ENCODE measurements at places on chromosomes 7 and 10. TPM values are rescaled to one million over a fixed set of nuclear protein-coding genes. Genes with fewer than 3 reads are reported as not detected.

The FFAR4 gene
- total RNA-seq, result not detected

The PNLIPRP2 gene
- not detected for total RNA-seq

The EXOC6 gene
- 9.9 TPM for total RNA-seq

The NODAL gene
- total RNA-seq, result 0.25 TPM

DNA sequence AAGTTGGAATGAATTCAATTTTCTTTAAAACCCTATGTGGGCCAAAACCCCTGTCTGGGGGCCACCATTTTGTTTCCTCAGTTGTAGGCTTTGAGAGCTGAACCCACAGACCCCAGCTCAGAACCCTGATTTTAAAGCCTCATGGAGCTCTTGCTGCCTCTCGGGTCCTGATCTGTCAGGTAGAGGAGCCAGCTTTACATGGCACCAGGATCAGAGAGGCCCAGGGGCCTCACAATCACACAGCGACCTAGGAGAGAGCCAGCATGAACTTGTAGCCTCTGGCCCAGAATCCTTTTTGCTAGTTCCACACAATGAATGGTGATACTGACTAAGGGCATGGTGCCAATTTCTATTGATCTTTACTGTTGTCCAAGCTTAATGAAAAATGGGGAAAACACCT, 84.3 kb upstream of the SORCS3 start:
- DNase-seq, result no peak

DNA sequence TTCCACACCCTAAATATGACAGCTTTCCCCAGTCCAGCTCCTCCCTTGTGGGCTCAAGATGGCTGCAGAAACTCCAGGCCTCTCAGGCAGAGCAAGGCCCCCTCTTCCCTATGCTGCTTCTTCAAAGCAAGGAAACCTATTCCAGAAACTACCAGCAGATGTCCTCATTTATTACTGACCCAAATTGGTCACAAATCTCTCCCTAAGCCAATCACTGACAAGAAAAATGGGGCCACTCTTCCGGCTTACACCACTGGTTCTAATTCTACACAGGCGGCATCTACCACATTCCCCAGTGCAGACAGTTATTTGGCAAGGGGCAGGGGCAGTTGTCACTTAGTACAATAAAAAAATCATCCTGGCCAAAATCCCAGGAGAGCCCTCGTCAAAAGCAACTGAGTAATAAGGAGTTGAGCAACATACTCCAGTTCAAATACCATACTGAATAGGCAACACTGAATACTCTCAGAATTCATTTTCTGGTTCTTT, 150.4 kb downstream of the SFMBT2 start:
- no peak for DNase-seq

- DNase-seq, result no peak
Observed at GRCh38 chr7:149818536-149818840, 19.7 kb upstream of the ZNF862 start.

Data from activated CD4-positive, alpha-beta memory T cell treated with anti-CD3 and anti-CD28 coated beads, Interleukin-2, amount 10 ng/mL, durations not matched to agents 7 days and 5 days (primary cell).